ENCODE measurements at places on chromosomes 3 and 15.

DNA sequence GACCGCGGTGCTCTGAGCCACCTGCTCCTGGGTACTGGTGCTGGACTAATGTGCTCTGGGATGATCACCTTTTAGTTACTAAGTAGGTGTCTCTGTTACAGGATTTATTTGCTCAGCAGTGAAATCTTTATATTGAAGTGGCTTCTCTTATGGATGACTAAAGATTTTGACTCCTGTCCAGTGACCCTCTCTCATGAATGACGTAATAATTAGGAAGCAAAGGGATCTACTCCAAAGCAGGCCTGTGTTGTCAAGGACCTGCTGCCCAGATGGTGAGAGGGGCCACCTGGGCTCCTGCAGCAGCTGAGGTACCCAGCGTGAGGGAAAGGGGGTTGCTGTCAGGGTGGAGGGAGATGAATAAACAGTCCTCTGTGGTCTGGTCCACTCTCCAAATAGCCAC lies 263.6 kb downstream of the GABRG3 start:
- no peak for DNase-seq

DNA sequence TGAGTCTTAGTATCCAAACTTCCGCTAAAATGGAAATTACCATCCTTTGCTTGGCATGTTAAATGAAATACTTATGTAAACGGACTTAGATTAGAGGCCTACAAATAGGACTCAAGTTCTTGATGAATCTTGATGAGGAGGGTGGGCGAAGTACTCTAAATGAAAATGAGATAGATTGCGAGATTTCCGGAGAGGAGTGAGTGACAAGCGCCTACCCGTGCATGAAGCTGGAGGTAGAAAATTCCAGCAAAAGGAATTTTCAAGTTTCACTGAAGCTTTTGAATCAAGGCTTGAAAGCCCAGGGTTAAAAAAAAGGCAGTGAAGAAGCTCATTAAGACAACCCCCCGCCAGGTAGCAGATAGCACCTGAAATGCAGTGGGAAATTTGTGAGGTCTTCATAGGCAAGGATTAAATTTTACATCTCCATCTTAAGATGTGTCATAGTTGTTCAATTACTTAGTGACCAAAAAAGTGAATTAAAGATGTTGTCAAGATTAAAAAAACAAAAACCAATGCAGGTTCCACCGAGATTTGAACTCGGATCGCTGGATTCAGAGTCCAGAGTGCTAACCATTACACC lies 655 bp upstream of the RAB11A start:
- DNase-seq = no peak

DNA sequence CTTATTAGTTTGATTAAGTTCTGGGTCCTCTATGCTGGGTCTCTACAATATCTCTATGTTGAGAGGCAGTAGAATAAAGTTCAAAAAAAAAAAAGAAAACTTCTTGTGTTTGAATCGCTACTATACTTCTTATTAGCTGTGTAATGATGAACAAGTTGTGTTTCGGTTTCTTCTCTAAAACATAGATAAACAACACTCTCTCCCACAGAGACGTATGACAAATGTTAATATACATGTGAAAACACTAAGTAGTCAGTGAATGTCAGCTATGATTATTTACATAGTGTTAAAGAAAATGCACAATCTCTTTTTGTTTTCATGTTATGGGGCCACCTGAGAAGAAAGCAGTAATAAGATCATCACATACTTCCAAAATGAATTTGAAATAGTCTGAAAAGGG lies 45.3 kb downstream of the ACAP2 start:
- DNase-seq = no peak

DNA sequence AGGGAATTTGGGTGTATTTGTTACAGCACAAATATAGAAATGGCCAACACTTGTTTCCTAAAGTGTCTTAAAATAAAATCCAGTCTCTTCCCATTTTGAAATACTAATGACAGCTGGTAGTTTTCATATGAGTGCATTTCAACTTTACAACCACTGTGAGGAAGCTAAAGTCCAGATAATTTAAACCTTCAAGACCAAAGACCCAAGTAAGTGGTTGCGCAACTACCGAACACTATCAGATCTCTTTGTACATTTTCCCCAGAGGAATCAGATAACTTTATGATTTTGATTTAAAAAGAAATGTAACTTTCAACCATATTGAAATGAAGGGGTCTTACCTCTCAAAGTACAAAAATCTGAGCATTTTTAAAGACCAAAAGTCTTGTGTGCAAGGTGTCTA lies 14.3 kb downstream of the BCL2L10 start:
- no peak for DNase-seq

DNA sequence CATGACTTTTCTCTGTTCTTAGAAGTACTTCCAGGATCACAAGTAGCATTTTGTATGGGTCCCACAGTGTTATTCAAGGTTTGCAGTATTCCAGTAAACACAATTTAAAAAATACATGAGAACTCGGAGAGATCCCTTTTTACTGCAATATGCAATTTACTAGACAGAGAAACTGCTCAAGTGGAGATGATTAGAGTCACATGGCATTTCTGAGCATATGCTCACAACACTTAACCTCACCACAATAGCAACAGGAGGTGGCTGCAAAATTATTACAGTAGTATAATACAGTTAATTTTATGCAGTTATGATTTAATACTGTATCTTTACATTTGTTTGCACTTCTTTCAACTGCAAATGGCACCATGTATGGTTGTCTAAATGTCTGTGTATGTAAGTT lies 87.5 kb downstream of the PIK3CB start:
- peak; percentile 27 for DNase-seq

GRCh38 chr3:194130807-194131589 lies 5.0 kb upstream of the HES1 start:
- peak; percentile 90 for DNase-seq

DNA sequence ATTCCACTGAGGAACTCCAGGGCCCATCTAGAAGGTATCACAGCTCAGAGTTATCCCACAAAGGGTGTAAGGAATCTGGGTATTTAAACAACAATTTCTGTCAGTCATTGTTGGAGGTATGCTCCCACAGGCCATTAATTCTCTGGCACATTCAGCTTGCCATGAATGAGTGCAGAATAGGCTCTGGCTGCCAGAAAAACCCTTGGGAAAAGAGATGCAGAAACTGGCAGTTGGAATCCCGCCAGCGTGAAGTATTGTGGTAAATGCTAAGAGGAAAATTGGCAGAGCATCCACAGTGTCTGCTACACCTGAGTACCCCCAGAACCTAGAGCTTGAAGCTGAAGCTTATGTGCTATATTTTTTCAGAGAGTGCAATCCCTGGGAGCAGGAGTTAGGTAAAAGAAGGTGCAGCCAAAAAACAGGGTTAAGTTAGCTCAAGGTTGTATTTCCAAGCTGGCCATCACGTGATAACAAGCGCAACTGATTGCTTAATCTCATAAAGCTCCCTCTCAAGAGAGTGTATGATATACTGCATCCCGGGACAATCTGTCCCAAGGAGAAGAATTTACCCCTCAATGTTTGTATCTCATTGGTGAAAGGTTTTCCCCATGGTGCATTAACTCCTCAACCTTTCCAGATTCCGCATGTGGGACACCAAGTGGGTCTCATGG lies 94.2 kb upstream of the ACP3 start:
- DNase-seq = peak; percentile 90
